ENCODE measurements at places on chromosomes 2 and 18.

- DNase-seq, result no peak
Observed at GRCh38 chr2:39608686-39609441, 56.9 kb upstream of the TMEM178A start.

DNA sequence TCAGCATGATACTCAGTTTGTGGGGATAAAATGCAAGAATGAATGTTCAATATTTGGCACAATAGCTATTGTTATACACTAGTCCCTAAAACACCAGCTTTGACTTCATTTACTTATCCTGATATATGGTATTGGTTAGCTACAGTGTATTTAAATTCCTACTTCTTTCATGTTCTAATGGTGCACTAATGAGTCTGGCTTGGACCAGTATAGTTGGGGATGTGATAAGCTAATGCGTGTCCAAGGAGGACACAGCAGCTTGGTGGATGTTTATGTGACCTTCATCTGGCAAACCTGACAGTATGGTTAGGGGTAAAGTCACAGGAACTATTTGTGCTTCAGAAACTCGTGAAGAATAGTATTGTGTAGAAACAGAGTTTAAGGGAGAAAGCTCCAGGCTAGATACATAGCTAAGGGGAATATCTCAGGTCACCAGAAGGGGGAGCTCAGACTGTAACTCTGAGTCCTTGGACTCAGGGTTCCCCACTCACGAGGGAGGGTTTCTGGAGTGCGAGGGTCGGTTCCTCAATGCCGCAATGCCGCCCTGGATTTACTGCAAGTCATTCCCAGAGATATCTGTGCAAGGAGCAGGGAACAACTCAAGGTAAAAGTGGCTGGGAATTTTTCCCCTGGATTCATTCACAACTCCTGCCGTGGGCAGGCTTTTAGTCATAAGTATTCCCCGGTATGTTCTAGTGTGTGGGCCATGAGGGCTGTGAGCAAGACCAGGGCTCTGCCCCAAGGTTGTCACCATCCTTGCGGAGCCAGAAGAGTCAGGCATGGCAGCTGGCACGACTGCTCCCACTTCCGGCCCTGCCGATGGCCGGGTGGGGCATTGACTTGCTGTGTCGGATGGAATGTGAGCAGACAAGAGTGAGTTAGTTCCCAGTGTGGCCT, 14.5 kb downstream of the IL1R2 start:
- DNase-seq, result no peak

DNA sequence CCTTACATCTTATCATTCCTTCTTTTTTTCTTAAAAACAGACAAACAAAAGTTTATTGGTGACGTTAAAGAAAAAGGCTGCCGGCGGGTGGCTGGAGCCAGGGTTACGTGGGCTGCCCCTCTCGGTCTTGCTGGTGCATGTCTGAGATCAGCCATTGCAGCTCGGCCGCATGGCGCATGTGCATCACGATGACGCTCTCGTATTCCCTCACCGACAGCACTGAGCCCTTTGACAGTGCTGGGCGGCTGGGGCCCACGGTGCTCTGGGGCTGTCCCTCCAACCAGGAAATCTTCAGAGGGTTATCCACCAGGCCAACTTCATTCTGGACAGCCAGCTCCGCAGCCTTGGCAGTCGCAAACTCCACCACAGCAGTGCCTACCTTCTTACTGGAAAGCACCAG, 1081.8 kb upstream of the TMEFF2 start:
- no peak for DNase-seq

DNA sequence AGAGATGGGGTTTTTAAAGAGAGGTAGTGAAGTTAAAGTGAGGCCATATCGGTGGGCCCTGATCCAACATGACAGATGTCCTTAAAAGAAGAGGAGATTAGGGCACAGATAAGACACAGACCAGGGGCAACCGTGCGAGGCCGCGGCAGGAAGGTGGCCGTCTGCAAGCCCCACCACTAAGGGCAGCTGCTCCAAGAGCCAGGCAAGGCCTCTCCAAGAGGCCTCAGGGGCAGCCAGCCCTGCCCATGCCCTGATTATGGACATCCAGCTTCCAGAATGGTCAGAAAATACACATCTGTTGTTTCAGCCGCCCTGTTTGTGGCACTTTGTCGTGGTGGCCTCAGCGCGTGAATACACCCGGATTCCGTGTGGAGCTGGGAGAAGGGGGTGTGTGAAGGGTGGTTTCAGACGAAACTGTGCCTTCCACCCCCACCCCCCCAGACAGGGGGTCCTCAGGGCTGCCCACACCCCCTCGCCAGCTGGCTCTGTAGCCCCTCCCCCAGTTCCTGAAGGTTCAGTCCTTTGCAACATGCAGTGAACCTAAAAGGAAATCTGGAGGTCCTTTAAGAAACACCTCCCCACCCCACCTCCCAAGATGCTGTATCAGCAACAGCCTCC, 74.1 kb upstream of the SMAD7 start:
- DNase-seq, result no peak

Measured in stromal cell of bone marrow (primary cell).